ENCODE measurements at places on chromosomes 5 and 9.

DNA sequence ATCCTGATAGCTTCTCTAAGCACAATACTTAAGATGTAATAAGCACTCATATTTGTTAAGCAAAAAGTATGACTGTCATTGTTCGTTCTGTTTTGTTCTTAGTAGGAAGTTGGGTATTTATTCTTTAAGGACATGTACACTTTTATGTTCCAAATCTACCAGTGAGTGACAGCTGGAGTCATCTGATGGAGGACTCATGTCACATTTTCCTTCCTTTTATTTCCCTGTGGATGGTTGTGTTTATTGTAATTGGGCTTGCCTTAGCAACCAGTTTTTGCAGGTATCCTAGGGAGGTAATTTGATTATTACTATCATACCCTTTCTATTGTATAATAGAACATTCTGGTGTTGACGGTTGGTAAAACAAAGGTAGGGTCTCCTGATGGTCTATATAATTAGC, 145.7 kb downstream of the ZSWIM6 start:
- DNase-seq: no peak

DNA sequence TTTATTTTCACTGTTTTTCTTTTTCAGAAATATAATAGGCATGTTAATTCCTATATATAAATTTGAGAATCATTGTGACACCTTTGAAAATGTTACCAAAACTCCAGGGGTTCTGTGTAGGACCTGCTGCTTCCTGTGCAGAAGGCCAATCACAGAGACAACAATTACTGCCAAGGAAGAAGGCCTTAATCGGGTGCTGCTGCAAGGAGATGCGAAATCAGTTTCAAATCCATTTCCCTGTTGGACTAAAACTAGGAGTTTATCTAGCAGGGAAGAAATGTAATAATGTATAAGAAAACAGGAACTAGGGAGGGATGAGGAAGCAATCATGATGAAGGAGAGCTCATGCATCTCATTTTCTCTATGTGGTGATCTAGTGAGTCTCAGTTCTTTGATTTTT, 209.7 kb upstream of the NUDT12 start:
- no peak for DNase-seq

DNA sequence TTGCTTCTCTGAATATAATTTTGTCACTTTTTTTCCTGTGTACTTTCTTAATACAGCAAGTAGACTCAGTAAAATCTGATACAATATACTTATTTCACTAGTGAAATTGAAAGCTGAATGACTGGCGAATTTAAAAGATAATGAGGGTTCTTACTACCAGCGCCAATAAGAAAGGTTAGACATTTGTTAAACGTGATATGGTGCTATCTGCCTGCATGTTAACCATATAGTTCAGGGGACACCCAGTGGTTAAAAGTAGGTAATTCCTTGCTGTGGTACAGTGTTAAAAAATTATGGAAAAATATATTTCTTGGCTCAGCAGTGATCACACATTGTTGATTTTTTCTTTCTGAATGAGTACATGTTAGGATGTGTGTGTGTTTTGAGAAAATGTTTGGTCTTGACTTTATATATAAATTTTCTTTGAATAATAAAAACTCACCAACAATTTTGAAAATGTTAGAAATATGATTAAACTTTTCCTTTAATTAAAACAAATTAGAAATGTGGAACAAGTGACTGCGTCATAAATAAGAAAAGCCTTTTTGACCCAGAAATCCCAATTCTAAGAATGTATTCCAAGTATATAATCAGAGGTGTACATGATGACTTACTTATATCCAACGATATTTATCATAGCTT, 25.8 kb downstream of the CAST start:
- no peak for DNase-seq

GRCh38 chr9:73264631-73265030, 113.0 kb downstream of the ANXA1 start:
- no peak for DNase-seq

GRCh38 chr9:21969011-21969940, 24.9 kb downstream of the CDKN2A start:
- DNase-seq: no peak

DNA sequence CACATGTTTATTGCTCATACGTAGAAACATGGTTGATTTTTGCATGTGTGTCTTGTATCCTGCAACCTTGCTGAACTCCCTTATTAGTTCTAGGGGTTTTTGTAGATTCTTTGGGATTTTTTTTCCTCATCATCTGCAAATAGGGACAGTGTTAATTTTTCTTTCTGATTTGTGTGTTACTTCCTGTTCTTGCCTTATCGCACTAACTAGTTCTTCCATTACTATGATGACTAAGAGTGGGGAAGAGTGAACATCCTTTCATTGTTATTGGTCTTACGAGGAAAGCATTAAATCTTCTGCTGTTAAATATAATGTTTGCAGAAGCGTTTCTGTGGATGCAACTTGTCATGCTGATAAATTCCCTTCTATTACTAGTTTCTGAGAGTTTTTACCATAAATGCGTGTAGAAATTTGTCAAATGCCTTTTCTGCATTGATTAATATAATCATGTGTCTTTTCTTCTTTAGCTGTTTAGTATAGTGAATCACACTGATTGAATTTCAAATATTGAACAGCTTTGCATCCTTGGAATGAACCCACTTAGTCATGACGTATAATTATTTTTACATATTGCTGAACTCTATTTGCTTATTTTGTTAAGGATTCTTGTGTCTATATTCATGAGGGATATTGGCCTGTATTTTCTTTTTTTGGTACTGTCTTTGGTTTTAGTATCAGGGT, 32.1 kb upstream of the RNF130 start:
- DNase-seq: no peak

DNA sequence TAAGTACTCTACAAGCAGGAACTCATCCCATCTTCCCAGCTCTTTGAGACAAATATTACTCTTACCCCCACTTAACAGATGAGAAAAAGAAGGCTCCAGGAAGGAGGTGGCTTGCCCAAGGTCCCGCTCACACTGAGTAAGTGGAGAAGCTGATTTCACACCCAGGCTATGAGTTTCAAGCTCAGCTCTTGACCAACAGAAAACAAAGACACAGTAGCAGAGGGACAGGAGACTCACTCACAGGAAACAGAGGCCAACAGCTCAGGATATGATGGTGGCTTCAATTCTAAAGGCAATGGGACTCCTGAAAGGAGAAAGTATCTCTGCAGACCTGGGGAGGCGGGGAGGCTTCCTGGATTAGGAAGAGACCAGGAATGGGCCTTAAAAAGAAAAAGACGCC, 6.7 kb upstream of the TCF7 start:
- DNase-seq: no peak

- DNase-seq: no peak
These were observed 1.2 kb downstream of the CDKN2B-AS1 start for GRCh38 chr9:21995666-21996398.

- DNase-seq: no peak
These were observed 32.4 kb downstream of the NEK6 start for GRCh38 chr9:124290053-124290591.

GRCh38 chr5:149206524-149207141, 65.0 kb upstream of the AFAP1L1 start:
- no peak for DNase-seq

DNA sequence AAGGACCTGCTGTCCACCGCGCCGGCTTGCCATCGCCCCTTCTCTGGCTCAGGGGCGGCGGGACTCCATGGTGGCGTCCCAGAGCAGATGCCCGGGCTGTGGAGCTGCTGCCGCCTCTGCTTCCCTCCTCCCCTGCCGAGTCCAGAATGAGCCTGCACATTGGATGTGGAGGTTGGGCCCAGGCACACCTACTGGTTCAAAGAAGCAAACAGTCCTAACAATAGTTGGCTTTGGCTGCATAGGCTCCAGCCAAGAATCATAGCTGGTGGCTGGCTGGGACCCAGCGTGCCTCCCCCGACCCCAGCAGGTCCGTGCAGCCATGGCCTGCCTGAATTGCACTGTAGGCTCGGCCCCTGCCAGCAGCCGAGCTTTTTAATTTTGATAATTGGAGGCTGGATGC, 25.8 kb downstream of the ADAMTSL2 start:
- no peak for DNase-seq

DNA sequence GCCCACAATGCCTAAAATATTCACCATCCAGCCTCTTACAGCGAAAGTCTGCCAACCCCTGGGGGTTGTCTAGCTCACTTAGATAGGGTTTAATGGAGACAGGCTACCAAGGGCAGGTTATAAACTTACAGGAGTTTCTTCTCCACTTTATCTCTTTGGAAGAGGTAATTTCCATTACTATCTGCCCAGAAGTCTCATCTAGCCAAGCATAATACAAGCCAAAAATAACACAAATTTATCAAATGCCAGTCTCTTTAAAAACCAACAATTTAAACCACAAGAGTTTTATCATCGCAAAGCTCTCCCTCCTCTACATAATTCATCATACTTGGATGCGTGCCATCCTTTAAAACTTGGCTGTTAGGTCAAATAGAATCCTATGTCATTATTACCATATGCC, 6.2 kb downstream of the RBM22 start:
- no peak for DNase-seq

DNA sequence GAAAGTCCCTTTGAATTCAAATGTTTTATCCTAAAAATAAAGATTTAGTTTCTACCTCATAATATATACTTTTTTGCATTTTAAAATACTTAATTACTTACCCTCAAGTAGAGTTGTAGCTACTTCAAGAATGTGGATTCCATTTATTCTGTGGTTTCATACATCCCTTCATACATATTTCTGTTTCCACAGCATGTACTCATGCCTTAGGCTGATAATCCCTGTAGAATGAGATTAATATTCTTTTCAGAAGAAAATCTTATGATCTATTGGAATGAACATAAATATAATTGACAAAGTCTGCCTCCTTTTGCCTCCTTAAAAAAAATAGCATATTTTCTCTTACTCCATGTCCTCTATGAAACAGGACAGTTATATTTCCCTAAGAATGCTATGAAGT, 465.7 kb downstream of the DTWD2 start:
- DNase-seq: no peak

DNA sequence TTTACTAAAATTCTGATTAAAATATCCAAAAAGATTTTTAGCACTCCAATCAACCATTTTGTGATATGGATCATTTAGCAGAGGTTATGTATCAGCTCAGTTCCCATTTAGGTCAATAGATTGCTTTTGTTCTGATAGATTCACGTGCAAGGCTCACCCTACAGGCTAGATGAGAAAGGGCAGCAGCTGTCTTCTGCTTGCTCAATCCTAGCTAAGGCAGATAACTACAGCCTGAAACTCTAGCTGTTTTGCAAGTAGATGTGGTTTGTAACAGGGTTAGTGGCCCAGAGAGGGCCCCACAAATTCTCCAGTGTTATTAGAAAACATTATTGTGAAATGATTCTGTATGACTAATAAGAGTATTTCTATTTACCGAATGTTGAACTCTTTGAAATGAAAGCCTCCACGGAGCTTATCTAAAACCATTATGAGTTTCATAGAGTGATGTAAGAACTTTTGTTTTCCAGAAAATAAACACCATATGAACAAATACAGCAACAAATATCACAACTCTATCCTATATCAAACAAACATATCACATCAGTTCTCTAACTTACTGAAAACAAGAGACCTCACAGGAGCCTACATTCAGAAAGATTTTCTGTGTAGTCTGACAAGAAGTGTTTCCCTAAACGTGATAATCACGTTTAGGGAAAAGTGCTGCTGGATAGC, 841.9 kb upstream of the ACO1 start:
- DNase-seq: no peak

- no peak for DNase-seq
These were observed 632.7 kb downstream of the TLR4 start for GRCh38 chr9:118336943-118337330.

DNA sequence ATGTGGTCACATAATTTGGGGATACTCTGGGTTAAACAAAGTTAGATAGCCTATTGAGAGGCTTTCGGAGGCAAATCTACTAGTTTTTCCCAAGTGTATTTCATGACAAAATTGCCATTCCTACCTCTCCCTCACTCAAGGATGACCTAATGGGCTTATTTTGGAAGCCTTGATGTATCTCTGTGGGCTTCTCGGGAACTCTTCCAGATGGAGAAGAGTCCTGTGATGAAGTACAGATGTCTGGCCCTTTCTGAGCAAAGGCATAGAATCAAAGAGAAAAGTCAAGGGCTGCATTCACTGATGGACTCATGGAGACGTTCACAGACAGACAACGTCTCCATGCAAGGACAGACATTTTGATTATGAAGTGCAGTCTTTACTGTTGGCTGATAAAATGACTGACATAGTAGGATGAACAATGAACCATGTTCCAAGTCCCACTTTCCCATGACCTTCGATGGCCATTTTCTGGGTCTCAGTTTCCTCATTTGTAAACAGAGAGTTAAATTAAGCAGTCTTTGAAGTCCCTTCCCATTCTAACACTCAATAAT, 347.2 kb upstream of the CD180 start:
- no peak for DNase-seq

DNA sequence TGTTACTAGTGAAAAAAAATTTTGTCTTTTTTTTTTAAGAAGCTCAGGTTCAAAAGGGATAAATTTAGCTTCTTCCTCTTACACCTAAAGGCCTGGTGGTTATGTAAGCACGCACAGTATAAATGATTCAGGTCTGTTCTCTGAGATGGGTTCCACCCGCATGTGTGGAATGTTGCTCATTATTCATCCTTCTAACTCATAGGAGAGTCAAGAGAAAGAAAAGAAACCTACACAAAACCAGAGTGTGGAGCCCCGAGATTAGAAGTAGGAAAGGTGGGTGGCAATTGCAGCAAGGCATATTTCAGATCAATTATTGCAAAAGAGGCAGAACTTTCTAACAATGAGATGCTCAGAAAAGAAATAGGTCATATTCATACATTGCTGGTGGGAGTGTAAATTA, 13.5 kb downstream of the PLAC8L1 start:
- no peak for DNase-seq

GRCh38 chr5:66129144-66129543, 15.0 kb upstream of the SREK1 start:
- DNase-seq: no peak

- DNase-seq: no peak
These were observed 872.8 kb upstream of the CDH9 start for GRCh38 chr5:27911216-27911615.

GRCh38 chr5:137665678-137666460, 70.0 kb downstream of the KLHL3 start:
- no peak for DNase-seq

GRCh38 chr5:131416729-131417128, 152.9 kb downstream of the CDC42SE2 start:
- DNase-seq: no peak

DNA sequence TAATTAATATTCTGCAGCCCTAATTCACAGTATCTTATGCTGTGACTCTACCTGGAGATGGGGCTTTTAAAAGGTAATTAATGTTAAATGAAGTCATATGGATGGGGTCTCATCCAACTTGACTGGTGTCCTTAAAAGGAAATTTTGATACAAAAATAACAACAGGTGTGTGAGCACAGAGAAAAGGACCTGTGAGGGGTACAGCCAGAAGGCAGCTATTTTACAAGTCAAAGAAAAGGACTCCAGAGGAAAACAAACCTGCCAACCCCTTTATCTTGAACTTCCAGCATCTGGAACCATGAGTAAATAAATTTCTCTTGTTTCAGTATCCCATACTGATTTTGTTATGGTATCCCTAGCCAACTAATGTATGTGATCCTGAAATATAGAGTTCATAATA, 250.3 kb downstream of the TMEM232 start:
- DNase-seq: no peak
